Right kidney (tissue), 9 donors: ENCODE measurements at places on chromosomes 2 and 18.

GRCh38 chr2:200705305-200706041, 106.2 kb upstream of the BZW1 start:
- DNase-seq, result no peak

- DNase-seq, result peak; percentile 21
Measured at GRCh38 chr2:143935482-143935752, 584.5 kb downstream of the ZEB2 start.

DNA sequence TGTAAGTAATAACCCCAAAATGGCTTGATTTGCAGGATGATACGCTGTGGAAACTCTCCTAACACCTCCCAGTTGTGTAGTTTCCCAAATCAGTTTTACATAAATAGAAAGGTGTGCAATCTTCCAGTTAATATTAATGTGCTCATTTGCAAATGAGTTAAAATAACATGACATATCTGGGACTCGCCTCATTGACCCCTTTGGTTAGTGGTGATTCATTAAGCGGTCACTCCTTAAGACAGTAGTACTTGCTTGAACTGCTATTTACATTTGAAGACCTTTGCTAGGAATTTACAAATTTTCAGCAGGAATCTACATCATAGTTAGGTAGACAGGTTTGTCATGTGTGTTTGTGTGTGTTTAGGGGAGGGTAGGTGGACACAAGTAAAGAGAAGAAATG, 1367.7 kb upstream of the CELF4 start:
- DNase-seq, result no peak

DNA sequence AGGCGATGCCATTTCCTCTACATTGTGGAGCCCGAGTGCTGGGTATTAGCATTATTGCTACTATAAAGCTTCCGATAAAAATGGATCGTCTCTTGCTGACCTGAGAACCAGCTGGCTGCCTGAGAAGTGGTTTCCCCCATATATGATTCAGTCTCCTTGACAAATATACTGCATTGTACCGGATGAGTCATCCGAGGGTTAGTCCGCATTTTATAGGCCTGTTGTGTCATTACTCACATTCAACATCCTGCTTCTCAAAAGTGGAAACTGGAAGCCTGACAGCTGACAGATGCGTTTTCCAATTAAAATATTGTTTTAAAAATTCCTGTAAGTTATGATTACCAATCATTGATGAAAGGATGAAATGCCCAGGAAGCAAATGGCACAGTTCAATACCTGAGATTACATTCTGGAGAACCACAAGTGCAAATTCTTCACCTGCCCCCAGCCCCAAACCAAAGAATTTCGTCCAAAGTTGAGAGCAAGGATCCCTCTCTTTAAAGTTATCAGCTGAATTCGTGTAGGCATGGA, 65.7 kb downstream of the SPRED2 start:
- no peak for DNase-seq

DNA sequence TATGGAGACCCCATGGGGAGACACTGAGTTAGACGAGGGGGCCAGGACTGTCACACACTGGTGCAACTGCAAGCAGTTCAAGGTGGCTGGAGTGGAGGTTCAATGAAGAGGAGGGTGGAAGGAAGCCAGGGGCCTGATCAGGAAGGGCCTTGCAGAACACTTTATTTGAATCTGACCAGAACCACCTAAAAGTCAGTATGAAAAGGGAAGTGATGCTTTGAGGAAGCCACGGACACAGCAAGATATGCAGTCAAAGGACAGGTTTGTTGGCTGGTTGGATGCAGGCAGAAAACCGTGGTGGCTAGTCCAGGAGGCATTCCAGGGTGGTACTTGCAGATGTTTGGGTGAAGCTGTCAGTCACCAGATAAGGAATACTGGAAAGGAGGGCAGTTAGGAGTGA, 3.5 kb upstream of the FAM124B start:
- no peak for DNase-seq

DNA sequence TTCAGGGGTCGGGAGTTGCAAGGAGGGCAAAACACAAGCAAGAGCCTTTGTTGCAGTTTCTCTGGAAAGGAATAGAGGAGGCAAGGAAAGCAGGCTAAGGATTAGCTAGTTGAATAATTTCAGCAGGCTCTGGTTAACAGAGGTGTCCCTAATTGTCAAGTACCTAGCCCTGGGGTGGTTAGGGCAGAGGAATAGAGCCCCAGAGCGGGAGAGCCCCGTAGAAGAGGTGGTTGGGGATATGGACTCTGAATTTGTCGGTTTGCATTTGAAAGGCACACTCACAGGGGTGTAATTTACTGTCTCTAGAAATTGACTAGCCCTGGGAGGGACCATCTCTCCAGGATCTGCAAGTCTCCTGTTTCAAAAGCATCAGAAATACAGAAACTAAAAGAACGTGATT, 1030.2 kb downstream of the TMEM182 start:
- DNase-seq, result no peak

- DNase-seq, result no peak
Measured at GRCh38 chr2:237557633-237558015, 8.8 kb upstream of the PRLH start.
